Right lung (tissue), 10 donors: ENCODE measurements at places on chromosomes 2 and 18. TPM values are rescaled to one million over a fixed set of nuclear protein-coding genes. Genes with fewer than 3 reads are reported as not detected.

GRCh38 chr2:128451084-128452023 lies 132.7 kb upstream of the HS6ST1 start:
- DNase-seq: no peak

- no peak for DNase-seq
Measured at GRCh38 chr2:109487536-109487869, 126.3 kb downstream of the SEPTIN10 start.

GRCh38 chr2:109489296-109489695 lies 124.5 kb downstream of the SEPTIN10 start:
- no peak for DNase-seq

DNA sequence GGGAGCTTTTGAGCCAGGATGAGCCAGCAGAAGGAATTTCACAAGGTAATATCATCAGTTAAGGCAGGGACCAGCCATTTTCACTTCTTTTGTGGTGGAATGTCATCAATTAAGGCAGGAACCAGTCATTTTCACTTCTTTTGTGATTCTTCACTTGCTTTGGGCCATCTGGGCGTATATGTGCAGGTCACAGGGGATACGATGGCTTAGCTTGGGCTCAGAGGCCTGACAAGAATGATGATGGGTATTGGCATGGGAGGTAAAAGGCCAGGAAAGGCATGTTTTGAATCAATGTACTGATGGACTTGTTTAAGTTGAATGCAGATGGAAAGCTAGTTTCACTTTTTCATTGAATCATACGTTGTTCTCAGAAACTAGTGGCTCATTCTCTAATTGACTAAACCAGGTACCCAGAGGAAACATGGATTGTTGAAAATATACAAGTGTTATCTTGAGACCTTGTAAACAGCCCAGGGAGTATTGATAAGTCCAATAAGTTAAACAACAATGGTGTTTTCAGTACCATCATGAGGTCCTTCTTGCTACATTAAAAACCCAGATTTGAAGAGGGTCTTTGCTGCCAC lies 1672.5 kb upstream of the DDX18 start:
- DNase-seq: no peak

GRCh38 chr2:12675352-12675795 lies 41.4 kb upstream of the TRIB2 start:
- DNase-seq: no peak

GRCh38 chr2:179939259-179939658 lies 67.8 kb downstream of the CWC22 start:
- no peak for DNase-seq

- DNase-seq: no peak
Measured at GRCh38 chr2:58645017-58645416, 403.9 kb upstream of the FANCL start.

- no peak for DNase-seq
Measured at GRCh38 chr18:48814490-48815178, 136.1 kb downstream of the SMAD7 start.

GRCh38 chr2:73134471-73134870 lies 21.7 kb upstream of the RAB11FIP5 start:
- DNase-seq: no peak

DNA sequence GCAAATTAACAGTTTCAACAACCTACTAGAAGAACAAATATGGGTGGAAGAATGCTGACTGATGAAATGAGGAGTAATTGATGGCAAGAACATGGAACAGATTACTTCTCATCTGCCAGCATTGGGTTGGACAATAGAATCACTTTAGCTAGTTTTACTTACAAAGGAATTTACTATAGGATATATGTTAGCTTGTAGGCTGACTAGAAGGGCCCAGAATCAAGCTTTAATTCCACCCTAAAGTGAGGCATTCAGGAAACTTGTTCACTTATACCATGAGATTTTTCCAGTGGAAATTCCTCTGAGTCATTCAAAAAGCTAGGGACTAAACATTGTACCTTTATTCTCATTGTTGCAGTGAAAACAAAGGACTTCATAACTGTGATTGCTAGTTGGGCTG lies 5.0 kb upstream of the ZSWIM2 start:
- DNase-seq: no peak

Gene CNDP1
- 0.47 TPM for polyA plus RNA-seq

Gene ICA1L
- 23.4 TPM for polyA plus RNA-seq

Gene MAP3K20
- polyA plus RNA-seq: 70.6 TPM

Gene SERPINB5
- polyA plus RNA-seq: not detected

Gene HOXD13
- polyA plus RNA-seq: not detected
